ENCODE measurements at places on chromosomes 1 and 21. TPM values are rescaled to one million over a fixed set of nuclear protein-coding genes. Genes with fewer than 3 reads are reported as not detected.

DNA sequence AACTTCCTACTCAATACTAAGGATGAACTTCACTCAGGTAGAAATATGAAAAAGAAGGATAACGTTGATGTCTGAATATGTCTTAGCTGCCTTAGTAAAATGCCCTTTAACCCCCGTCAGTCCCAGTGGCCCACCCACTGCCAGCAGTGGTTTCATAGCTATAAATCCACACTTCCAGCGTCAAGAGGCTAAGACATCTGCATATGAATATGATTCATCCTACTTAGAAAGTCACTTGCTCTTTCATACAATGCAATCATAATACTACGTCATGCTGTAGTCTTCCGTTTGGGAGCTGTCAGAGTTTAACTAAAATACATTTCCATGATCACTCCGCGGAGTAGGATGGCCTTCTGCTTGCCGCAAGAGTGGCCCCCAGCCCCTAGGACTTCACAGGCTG, 247.3 kb downstream of the SDCCAG8 start:
- DNase-seq: no peak

IL23R gene
- total RNA-seq: not detected

DNA sequence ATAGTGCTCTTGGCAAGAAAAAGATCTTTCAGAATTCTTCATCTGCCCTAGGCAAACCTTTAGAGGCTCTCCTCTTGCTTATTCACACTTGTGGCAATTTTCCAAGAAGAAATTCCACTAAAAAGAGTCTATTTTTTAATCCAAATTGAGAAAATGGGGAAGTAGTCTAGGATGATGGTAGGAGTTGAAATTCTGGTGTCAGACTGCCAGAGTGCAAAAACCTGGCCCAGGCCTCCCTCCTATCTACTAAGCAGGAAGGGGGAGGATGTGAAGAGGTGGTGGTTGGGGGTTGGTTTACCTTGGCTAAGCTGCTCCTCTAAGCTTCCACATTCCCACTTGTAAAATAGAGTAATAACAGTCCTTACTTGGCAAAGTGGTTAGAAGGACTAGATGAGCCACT, 120.6 kb upstream of the KCNJ15 start:
- DNase-seq: no peak

TMEM54 gene
- 5.3 TPM for total RNA-seq

SERPINC1 gene
- 0.94 TPM for total RNA-seq

- no peak for DNase-seq
Observed at GRCh38 chr1:113835686-113836290, 23.5 kb upstream of the RSBN1 start.

ICOSLG gene
- 0.31 TPM for total RNA-seq

PLEKHA6 gene
- 7.5 TPM for total RNA-seq

- peak; percentile 4 for DNase-seq
Observed at GRCh38 chr1:147892731-147893214, 9.8 kb upstream of the GJA8 start.

DNA sequence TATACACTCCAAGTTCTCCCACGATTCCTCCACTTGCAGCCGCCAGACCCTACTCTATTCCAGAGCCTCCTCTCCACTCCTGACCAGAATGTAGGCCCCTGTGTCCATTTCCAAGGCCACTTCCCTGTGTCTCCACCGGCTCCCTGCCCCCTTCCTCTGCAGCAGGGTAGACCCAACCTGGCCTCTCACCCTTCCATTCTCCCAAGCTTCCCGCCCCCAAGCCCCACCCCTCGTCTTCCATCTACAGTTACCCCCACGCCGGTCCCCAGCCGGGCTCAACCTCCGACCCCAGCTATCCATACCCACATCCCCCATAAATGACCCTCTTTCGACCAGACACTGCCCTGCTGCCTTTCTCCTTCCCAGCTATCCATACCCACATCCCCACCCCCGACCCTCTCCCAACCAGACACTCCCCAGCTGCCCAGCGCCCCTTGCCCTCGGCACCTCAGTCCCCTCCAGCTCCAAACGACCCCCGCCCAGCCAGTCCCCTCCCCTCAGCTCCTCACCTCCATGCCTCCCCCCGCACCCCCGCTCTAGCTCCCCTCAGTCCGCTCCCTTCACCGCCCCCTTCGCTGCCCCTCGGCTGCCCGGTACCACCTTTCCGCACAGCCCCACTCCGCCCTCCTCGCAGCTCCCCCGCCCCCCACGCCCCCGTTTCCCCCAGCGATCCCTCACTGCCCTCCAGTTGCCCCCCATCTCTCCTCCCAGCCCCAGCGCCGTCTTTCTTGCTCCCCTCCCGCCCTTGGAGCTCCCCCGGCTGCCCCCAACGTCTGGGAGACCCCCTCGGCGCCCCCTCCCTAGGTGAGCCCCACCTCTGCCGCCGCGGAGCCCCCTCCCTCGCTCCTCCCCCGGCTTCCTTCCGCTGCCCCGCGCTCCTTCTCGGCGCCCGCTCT, 670 bp downstream of the RAB3B start:
- no peak for DNase-seq

DNA sequence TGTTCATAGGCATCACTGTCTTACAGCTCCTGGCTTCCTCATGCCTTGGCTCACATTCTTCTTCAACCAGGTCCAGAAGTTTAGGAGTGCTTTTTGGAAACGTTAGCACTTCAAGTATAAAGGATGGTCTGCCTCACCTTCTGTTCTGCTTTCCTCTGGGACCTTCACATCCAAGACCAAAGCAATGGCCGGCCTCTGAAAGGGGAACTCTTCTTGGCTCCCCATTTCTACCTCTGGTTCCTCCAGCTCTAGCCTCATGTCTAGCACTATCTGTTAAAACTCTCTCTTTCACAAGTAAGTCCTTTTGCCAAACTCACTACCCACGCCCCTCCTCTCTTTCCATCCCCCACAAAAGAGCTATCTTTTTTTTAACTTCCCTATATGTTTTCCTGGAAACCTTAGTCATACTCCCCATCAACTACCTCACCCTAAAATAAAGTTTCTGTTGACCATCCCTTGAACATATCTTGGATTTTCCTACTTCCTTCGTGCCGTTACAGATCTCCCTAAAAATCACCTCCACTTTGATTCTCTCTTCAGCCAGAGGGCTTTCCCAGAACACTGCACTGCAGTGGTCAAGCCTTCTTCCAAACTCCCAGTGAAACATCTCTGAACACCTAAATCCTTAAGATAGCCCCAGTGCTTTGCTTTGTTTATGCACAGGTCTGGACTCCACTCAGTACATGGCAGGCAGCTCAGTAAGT, 7.9 kb downstream of the SORT1 start:
- no peak for DNase-seq

DNA sequence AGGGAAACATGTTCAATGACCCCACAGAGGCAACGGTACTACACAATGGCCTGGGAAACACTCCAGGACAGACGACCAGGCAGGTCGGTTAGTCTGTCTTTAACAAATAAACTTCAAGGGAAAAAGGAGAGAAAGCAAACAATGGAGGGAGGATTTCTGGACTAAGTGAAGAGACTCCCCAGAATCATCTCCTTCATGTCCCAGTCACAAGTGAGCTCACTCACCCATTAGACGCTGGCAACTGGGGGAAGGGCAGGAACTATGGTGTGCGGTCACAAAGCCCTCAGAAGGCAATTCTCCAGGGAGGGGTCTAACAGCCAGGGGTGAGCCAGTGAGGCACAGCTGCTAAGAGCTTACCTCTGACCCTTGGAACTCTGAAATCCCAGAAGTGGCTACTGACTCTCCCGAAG, 55.7 kb upstream of the NADK start:
- no peak for DNase-seq

GRCh38 chr1:90488451-90488850, 228.7 kb downstream of the BARHL2 start:
- DNase-seq: no peak

SLC35D1 gene
- total RNA-seq: 13.6 TPM

- no peak for DNase-seq
Observed at GRCh38 chr1:173852105-173852504, 15.7 kb downstream of the GAS5 start.

DNA sequence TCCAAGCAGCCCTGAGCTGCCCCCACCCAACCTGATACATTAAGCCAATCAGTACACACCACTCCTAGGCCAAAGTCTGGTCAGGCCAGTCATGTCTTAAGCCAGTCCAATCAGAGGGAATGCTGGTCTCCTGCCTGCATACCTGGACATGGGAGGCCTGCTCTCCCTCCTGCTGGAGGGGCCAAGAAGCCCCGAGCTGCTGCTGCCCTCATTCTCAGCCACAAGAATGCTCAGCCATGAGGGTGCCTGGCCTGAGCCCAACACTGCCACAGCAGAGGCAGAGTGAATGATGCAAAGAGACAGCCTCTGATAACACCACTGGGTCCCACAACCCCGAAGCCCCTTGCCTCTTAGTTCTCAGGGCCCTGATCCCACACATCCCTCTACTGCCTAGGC, 23.0 kb downstream of the CHD5 start:
- no peak for DNase-seq

TEKT2 gene
- total RNA-seq: 9.2 TPM

DNA sequence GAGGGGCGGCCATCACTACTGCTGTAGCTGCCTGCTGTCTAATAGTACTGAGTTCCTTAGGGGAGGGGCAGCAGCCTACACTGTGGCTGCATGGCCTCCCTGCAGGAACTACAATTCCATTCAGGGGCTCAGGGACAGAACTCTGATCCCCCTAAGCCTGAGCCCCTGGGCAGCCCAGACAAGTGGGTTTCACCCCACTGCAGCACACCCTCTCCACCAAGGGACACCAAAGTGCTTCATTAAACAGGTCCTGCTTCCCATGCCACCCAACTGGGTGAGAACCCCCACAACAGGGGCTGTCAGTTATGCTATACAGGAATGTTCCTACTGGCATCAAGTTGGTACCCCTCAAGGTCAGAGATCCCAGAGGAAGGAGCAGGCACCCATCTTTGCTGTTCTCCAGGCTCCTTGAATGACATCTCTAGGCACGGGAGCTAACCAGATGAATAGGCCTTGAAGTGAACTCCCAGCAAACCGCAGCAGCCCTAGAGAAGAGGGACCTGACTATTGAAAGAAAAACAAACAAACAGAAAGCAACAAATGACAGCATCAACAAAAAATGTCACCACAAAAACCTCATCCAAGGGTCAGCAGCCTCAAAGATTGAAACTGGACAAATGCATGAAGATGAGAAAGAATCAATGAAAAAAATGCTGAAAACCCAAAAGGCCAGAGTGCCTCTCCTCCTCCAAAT, 437.4 kb downstream of the NUF2 start:
- DNase-seq: no peak

DNA sequence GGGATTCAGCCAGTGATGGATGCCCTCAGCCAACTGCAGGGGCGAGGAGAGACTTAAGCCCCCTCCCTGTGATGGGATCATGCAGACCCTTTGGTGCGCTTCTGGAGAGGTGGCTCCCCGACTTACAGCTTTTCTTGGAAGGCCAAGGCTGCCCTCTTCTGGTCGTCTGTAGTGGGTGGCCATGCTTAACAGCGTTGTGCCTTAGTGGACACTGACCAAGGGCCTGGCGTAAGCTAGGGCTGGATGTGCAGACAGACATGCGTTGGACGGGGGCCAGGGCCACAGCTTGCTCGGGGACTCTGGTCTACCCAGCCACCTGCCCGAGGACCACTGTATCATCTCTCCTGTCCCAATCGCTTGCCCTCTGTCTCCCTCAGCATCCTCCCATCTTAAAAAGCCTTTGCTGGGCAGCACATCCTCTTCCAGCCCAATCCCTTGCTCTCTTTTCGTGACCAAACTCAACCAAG, 5.5 kb downstream of the AZIN2 start:
- peak; percentile 73 for DNase-seq

ARHGAP29 gene
- total RNA-seq: 15.4 TPM

- DNase-seq: no peak
Observed at GRCh38 chr1:200242110-200243041, 167.5 kb downstream of the ZNF281 start.

IGFN1 gene
- total RNA-seq: not detected

DNA sequence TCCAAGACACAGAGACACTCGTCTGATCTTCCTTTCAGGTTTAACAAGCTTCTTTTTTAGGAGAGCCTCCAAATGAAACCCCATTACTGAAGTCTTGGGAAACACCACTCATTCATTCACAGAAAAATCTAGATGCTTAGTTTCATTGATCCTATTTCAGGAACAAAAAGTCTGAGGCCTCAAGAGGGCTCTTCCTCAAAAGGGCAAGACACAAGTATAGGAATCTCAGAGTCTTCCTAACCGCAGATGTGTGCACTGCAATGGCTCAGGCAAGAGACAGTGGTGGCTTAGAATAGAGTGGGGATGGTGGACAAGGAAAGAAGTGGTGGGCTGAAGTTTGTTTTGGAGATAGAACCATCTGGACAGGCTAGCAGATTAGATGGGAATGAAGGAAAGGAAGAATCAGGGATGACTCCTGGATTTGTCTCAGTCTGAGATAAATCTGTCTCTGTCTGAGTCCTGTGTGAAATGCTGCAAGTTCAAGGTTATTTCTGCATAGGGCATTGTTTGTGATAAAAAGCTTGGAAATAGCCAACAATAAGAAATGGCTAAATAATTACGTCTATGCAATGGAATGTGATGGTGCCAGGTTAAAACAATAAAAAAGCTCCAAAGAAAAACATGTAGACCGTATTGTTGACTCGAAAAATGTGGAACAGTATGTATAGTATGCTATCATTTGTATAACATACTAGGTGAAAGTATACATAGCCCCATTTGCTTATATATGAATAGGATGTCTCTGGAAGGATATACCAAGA, 8.9 kb upstream of the CTSE start:
- DNase-seq: no peak

AIRE gene
- not detected for total RNA-seq

NEXN gene
- total RNA-seq: 0.31 TPM

AK5 gene
- total RNA-seq: 27.8 TPM

- no peak for DNase-seq
Observed at GRCh38 chr21:26837539-26837938, 7.7 kb downstream of the ADAMTS1 start.

DNA sequence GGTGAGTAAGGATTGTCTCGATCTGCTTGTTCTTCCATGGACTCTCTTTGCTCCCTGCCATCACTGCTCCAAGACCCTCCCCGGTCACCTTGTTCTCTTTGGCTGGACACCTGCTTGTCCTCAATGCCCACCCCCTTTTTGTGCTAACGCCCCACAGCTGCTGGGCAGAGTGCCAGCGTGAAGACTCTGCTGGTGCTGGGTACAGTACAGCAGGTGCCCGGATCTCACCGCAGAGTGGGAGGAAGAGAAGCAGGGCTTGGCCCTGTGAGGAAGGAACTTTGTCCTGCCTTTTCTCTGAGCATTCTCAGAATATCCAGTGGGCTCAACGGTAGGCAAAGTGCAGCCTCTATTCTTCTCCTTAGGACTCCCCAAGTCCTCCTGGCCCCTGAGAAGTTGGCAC, 90.1 kb downstream of the PLXNA2 start:
- DNase-seq: no peak

ETV3 gene
- total RNA-seq: 16.5 TPM

LCE2C gene
- total RNA-seq: not detected

DNA sequence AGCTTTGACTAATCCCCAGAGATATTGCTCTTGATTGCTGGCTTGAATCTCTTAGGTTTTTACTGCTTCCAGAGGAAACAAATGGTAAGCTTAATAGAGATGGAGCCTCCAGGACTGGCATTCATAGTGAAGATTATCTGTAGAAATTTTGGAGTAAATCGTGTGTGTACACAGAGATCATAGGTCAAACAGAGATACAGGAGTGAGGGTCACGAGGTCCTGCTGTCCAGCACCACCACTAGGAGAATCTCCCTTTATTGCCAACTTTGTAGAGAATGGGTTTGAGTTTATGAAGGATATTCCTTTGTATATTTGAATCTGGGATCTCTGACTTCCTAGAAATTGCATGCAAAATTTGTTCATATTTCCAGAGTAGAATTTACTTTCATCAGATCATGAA, 7.8 kb upstream of the SERBP1 start:
- DNase-seq: no peak

FOXO6 gene
- 5.9 TPM for total RNA-seq

- DNase-seq: no peak
Observed at GRCh38 chr21:39047046-39047445, 136.2 kb downstream of the PSMG1 start.

Measured in occipital lobe (tissue), 3 donors.